ENCODE measurements at places on chromosomes 6 and 20. TPM values are rescaled to one million over a fixed set of nuclear protein-coding genes. Genes with fewer than 3 reads are reported as not detected.

GRCh38 chr20:42553374-42553773, 636.3 kb downstream of the PTPRT start:
- H3K27me3 ChIP-seq: no peaks in the 10 kb centered on the region
- H3K4me3 ChIP-seq: no peak overlapping the region
- no peak for DNase-seq
- H3K4me1 ChIP-seq: no peaks in the 10 kb centered on the region
- no peak overlapping the region for H3K27ac ChIP-seq

- no peak overlapping the region for H3K4me3 ChIP-seq
- H3K27ac ChIP-seq: no peak overlapping the region
- H3K36me3 ChIP-seq: no peaks in the 10 kb centered on the region
- H3K4me1 ChIP-seq: no peaks in the 10 kb centered on the region
Observed at GRCh38 chr20:57055345-57055744, 211.1 kb downstream of the BMP7 start.

DNA sequence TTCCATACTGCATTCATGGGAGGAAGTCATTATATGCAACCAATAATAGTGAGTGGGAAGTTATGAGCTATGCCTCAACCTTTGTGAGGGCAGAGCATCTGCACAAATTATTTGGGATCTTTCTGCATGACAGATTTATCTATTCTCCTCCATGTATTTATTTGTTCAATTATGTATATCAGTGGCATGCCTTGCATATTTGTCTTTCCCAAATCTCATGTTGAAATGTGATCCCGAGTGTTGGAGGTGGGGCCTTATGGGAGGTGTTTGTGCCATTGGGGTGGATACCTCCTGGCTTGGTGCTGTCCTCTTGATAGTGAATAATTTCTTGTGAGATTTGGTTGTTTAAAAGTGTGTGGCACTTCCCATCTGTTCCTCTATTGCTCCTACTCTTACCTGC, 1246.0 kb upstream of the CITED2 start:
- no peaks in the 10 kb centered on the region for H3K27me3 ChIP-seq
- DNase-seq: no peak
- no peaks in the 10 kb centered on the region for H3K36me3 ChIP-seq
- H3K4me1 ChIP-seq: no peaks in the 10 kb centered on the region
- H3K27ac ChIP-seq: no peak overlapping the region

DNA sequence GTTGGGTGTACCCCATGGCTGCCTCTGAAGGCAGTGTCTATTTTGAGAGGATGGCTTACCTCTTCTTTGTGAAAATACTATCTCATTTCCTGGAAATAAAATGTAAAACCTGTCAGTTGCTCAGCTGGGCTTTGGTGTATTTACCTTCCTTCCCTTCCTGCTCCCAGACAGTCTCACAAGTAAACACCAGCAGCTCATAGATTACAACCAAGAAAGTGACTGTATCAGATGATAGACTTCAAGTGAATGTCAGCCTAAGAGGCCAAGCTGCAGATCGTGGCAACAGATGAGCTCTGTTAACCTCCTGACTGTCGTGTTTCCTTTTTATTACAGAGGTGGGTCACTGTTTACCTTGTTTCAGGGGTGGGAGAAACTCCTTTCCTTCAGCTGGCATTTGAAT, 37.3 kb downstream of the RNF8 start:
- DNase-seq: no peak
- H3K4me1 ChIP-seq: no peaks in the 10 kb centered on the region
- H3K4me3 ChIP-seq: no peak overlapping the region
- peaks cover 44% of the 10 kb centered on the region for H3K36me3 ChIP-seq

GRCh38 chr20:46552460-46553420, 2.3 kb upstream of the OCSTAMP start:
- H3K4me1 ChIP-seq: no peaks in the 10 kb centered on the region
- DNase-seq: no peak
- H3K27me3 ChIP-seq: peaks cover 37% of the 10 kb centered on the region
- H3K36me3 ChIP-seq: no peaks in the 10 kb centered on the region

Gene PLAGL2
- total RNA-seq: 20.1 TPM

DNA sequence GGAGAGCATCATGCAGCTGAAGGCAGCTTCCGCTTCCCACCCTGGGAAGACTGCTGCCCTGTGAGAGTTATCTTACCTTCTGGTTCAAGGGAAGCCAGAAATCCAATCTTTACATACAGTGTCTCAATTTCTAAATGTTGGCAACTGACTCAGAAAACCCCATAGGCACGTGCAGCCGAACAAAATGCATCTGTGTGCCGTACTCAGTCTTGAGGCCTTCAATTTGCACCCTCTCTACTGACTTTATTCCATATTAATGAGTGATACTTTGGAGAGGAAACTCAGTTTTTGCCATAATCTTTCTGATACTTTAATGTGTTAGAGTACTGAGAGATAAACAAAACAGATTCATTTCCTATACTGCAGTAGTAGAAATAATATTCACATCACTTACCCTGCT, 172.5 kb upstream of the C6orf118 start:
- no peak for DNase-seq
- H3K4me3 ChIP-seq: no peak overlapping the region
- no peaks in the 10 kb centered on the region for H3K27me3 ChIP-seq
- H3K4me1 ChIP-seq: no peaks in the 10 kb centered on the region
- H3K36me3 ChIP-seq: no peaks in the 10 kb centered on the region
- H3K27ac ChIP-seq: no peak overlapping the region

- no peaks in the 10 kb centered on the region for H3K27me3 ChIP-seq
- no peak for DNase-seq
- no peak overlapping the region for H3K4me3 ChIP-seq
- H3K27ac ChIP-seq: no peak overlapping the region
- no peaks in the 10 kb centered on the region for H3K4me1 ChIP-seq
Observed at GRCh38 chr6:65984089-65984488, 277.1 kb upstream of the EYS start.

DNA sequence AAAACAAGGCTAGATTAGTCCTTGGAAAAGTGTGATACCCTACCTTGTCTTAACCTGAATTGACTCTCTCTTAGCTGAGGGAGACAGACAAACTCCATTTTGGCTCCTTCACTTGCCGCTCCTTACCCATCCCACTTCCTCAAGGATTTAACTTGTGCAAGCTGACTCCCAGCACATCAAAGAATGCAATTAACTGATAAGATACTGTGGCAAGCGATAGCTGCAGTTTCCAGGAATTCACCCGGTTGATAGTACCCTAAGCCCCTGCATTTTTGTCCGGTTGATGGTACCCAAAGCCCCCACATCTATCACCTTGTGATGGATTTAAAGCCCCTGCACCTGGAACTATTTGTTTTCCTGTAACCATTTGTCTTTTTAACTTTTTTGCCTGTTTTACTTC, 1.9 kb upstream of the SERINC3 start:
- no peak overlapping the region for H3K4me3 ChIP-seq
- H3K27ac ChIP-seq: no peak overlapping the region
- peaks cover 36% of the 10 kb centered on the region for H3K4me1 ChIP-seq
- no peaks in the 10 kb centered on the region for H3K27me3 ChIP-seq
- no peaks in the 10 kb centered on the region for H3K36me3 ChIP-seq

GRCh38 chr6:138856654-138857053, 60.8 kb downstream of the ECT2L start:
- no peak overlapping the region for H3K27ac ChIP-seq
- DNase-seq: no peak
- peaks cover 22% of the 10 kb centered on the region for H3K27me3 ChIP-seq
- H3K4me3 ChIP-seq: no peak overlapping the region

- peaks cover 20% of the 10 kb centered on the region for H3K4me1 ChIP-seq
- no peaks in the 10 kb centered on the region for H3K27me3 ChIP-seq
- H3K36me3 ChIP-seq: no peaks in the 10 kb centered on the region
- no peak for DNase-seq
- H3K4me3 ChIP-seq: no peak overlapping the region
Observed at GRCh38 chr6:124956018-124956417, 6.2 kb upstream of the RNF217 start.

Gene EBF4
- not detected for total RNA-seq

GRCh38 chr6:128855581-128856085, 27.3 kb upstream of the LAMA2 start:
- H3K4me1 ChIP-seq: no peaks in the 10 kb centered on the region
- no peak for DNase-seq
- no peak overlapping the region for H3K4me3 ChIP-seq
- no peaks in the 10 kb centered on the region for H3K36me3 ChIP-seq

Gene ROS1
- total RNA-seq: 0.07 TPM

Gene CCNC
- 73.3 TPM for total RNA-seq

DNA sequence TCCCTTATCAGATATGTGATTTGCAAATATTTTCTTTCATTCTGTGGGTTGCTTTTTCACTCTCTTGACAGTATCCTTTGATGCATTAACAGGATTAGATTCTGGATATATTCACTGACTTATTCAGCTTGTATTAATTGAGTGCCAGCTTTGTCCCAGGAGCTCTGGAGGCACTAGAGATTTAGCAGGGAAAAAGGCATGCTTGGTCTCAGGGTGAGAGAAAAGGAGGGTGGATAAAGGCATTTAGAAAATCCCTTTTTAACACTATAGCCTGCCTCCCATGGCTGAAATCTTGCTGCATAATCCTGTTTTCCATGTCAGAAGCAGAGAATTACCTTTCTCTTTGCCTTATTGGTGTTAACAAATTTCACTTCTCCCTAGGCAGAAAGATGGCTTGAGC, 28.5 kb upstream of the SIRT5 start:
- DNase-seq: no peak
- H3K4me3 ChIP-seq: no peak overlapping the region
- H3K27ac ChIP-seq: no peak overlapping the region
- H3K27me3 ChIP-seq: no peaks in the 10 kb centered on the region

DNA sequence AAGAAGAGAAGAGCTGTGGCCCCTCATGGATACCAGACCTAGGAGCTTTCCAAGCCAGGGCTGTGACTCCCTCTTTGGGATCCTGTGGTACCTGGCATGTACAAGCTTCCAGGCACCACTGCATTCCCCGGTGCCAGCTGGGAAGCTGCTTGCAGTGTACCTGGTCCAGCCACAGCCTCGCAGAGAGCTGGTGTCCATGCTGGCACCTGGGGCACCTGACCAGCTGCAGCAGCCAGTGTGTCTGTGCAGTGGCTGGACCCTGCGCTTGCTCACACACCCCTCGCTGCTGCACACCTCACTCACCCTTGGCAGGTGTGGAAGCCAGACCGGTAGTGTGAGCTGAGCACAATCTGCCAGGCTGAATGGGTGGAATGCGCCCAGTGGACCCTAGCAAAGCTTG, 190.9 kb upstream of the MAN1A1 start:
- H3K27me3 ChIP-seq: no peaks in the 10 kb centered on the region
- no peak overlapping the region for H3K4me3 ChIP-seq
- no peak for DNase-seq

GRCh38 chr20:63750807-63751470, 11.4 kb downstream of the SLC2A4RG start:
- H3K27ac ChIP-seq: peak overlapping the region; percentile 30
- no peak overlapping the region for H3K4me3 ChIP-seq
- H3K4me1 ChIP-seq: peaks cover 68% of the 10 kb centered on the region
- no peaks in the 10 kb centered on the region for H3K36me3 ChIP-seq

- DNase-seq: no peak
- no peak overlapping the region for H3K4me3 ChIP-seq
- no peaks in the 10 kb centered on the region for H3K27me3 ChIP-seq
Observed at GRCh38 chr6:140623498-140623897, 1249.0 kb upstream of the CITED2 start.

Gene PLN
- 0.09 TPM for total RNA-seq

DNA sequence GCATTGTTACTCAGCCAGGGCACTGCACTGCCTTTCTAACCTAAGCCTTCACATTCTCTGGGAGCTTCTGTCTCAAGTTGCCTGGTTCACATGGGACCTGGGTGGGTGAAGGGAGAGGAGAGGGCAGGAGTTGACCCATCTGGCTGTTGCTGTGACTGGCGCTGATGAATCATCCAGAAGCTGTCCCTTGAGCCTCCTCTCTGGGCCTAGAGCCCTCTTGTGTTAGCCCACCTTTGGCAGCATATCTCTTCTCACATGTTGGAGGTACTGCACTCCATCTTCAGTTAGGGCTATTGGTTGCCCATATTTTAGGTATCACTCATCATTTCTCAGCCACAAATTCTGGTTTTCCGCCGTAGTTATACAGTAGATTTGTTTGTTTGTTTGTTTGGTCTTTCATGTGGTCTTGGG, 19.8 kb downstream of the XRN2 start:
- H3K27ac ChIP-seq: peak overlapping the region; percentile 81
- peak; percentile 16 for DNase-seq
- no peak overlapping the region for H3K4me3 ChIP-seq
- H3K27me3 ChIP-seq: no peaks in the 10 kb centered on the region
- H3K4me1 ChIP-seq: peaks cover 39% of the 10 kb centered on the region
- peaks cover 10% of the 10 kb centered on the region for H3K36me3 ChIP-seq

DNA sequence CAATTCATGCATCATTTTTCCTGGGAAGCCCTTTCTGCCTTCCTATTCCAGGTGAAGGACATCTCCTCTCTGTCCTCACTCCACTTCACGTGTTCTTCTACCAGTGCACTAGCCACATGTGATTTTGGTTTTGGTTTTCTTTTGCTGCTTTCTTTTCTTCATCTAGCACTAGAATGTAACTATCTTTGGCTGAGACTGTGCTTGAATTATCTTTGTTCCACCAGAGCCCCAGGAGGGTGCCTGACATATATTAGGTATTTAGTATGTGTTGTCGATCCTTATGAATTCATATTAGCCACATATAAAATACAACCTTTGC, 79.9 kb downstream of the VGLL2 start:
- H3K27ac ChIP-seq: no peak overlapping the region
- no peak overlapping the region for H3K4me3 ChIP-seq
- no peaks in the 10 kb centered on the region for H3K27me3 ChIP-seq
- H3K36me3 ChIP-seq: no peaks in the 10 kb centered on the region
- H3K4me1 ChIP-seq: peaks cover 4% of the 10 kb centered on the region
- DNase-seq: no peak

DNA sequence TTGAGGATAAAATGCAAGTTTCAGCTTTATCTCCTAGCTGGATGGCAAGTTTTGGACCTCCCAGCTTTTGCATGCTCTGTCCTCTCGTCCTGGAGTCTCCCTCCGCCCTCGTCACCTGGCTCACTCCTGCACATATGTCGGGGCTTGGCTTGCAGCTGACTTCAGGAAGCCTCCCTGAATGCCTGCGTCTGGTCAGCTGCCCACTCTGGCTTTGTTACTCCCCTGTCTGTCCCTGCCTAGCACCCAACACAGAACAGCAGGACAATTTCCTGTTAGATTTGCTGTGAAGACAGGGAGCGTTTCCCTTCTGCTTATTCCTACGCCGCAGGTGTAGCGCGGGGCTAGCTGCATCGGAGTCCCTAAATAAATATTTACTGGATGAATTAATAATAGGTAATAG, 5.4 kb downstream of the JPH2 start:
- peaks cover 52% of the 10 kb centered on the region for H3K27me3 ChIP-seq
- H3K4me1 ChIP-seq: no peaks in the 10 kb centered on the region
- H3K36me3 ChIP-seq: no peaks in the 10 kb centered on the region
- no peak overlapping the region for H3K27ac ChIP-seq

GRCh38 chr6:129733290-129733689, 23.3 kb upstream of the ARHGAP18 start:
- no peaks in the 10 kb centered on the region for H3K27me3 ChIP-seq
- H3K36me3 ChIP-seq: no peaks in the 10 kb centered on the region
- H3K4me3 ChIP-seq: no peak overlapping the region

DNA sequence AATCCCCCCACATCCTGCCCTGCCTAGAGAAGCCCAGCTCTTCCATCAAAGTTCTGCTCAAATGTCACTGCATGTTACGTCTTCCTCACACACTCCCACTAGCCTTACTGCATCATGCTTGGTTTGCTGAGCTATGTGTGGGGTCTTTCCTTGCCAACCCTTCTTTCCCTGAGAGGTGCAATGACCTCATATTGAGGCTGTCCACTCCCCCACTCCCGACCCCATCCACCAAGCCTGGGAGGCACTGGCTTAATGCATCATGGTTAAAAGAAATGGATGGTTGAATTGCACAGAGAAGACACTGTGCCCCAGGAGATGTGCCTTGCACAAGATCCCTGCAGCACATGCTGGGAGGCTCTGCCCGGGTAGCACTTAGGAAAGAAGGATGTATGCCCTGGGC, 7.7 kb upstream of the IRF4 start:
- no peak for DNase-seq
- peaks cover 90% of the 10 kb centered on the region for H3K27me3 ChIP-seq
- no peaks in the 10 kb centered on the region for H3K4me1 ChIP-seq
- H3K4me3 ChIP-seq: no peak overlapping the region

Gene PAK5
- not detected for total RNA-seq

Measured in K562 (cell line).